ENCODE measurements at places on chromosomes 12 and 14.

DNA sequence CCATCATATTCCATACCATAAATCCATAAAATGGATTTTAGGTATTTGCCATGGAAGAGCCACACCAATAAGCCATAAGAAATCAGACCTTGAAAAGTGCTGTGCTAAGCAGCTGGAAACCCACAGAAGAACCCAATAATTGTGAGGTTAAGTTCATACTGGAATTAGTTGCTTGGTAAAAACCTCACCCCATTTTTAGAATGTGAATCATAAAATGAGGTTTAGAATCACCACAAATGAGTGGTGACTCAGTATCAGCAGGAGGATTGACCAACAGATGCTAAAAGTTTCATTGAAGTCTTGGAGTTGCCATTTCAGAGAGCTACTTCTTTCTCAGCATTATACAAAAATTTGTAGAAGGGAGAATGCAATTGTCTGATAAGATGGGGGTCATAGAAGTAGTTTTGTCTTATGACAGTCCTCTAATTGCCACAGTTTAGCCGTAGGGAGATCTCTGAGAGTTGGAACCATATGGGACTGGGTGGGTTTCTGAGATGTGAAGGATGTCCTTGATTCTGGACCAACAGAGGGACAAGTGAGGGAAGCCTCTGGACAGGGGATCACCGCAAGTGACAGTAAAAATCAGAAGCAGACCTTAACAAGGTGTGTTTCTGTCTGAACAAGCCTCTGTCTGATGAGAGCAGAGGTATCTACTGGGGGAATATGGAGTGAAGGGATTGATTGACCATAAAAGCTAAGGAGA lies 1.4 kb upstream of the STON2 start:
- no peak for DNase-seq

DNA sequence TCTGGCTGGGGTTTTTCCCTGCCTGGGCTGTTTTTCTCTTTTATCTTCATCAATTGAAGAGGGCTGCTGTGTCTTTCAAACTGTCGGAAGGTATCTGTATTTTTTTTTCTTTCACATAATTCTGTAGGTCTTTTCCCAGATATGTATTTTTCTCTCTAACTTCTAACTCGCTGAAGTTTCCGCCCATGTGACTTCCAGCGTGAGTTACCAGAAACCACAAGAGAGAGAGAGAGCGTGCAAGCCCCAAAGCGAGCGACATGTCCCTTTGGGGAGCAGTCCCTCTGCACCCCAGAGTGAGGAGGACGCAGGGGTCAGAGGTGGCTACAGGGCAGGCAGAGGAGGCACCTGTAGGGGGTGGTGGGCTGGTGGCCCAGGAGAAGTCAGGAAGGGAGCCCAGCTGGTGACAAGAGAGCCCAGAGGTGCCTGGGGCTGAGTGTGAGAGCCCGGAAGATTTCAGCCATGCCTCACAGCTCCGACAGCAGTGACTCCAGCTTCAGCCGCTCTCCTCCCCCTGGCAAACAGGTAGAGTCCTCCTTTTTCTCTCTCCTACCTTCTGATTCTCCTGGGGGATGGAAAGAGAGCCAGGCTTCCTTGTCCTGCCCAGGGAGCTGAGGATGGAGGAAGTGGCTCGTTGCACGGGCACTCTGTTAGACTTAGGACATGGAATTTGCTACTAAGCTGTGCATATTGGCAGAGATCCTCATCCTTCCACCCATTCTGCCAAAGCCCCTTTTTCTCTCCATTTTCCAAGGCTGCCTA lies at the start of gene BATF:
Gene BATF (plus strand): TSS at position 246 of the 759 bp plus-strand sequence. CDS start 214 bp downstream, at position 460.
- no peak for DNase-seq

- DNase-seq: no peak
These were observed 19.8 kb downstream of the KRT7 start for GRCh38 chr12:52252728-52253343.

DNA sequence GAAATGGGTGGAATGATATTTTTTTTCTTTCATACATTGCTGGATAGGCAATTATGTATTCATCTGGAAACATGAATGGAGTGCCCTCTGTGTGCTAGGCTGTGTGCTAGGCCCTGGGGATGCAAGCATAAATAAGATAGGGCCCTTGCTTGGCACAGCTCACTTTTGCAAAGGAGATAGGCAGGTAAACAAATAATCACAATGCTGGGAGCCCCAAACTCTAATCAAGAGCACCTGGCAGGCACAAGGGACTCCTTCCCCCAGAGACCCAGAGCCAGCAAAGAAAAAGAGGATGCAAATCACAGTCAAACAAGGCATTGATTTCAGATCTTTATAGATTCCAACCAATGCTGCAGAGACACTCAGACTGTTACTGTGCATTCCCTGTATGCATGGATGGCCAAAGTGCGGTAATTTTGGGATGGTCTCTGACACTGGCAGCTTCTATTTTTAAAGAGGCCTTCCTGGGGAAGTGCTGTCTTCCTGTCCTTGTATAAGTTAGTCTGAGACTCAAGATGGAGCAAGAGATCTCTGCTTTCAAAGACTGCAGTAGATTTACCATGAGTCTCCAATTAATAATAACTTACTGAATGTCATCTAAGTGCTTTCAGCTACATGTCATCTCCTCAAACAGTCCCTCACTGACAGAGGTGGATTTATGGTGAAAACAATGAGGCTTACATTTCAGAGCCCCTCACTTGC lies 45.1 kb upstream of the CPM start:
- DNase-seq: no peak

GRCh38 chr12:74317078-74317601 lies 220.5 kb upstream of the ATXN7L3B start:
- no peak for DNase-seq

DNA sequence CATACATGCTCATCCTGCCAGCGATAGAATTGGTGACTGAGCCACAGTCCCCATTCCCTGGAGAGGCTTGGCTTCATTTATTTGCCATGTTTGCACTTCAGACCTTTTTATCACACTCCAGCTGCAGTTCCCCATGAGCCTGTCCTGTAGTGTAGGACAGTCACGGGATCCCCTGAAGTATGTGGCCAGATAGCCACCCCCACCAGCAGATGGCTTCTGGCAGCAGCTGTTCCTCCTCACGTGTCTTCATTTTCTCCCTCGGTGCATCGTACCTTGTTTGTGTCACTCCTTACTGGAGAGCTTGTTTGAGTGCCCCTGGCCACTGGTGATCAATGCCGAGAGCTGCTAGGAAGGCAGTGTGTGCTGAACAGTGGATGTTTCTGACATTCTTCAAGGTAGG lies 40.2 kb downstream of the UBE3B start:
- peak; percentile 99 for DNase-seq

GRCh38 chr12:74903522-74903921 lies 306.1 kb downstream of the KCNC2 start:
- no peak for DNase-seq

DNA sequence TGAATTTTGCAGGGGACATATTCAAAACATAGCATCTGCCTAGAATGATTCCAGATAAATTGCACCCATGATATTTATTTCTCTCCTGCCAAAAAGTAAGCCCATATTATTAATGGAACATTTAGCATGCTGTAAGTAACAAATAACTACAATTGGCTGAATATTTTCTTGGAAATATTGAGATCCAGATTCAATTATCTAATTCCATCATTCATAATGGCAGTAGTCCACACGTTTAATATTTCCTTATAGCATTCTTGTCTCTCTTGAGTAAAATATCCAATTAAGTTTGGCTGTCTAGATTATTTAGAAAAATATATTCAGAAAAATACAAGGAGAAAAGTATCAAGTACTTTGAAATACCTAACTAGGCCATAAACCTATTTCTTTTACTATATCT lies 157.5 kb downstream of the FLRT2 start:
- DNase-seq: no peak

GRCh38 chr14:52918486-52918885 lies 32.4 kb downstream of the FERMT2 start:
- no peak for DNase-seq

DNA sequence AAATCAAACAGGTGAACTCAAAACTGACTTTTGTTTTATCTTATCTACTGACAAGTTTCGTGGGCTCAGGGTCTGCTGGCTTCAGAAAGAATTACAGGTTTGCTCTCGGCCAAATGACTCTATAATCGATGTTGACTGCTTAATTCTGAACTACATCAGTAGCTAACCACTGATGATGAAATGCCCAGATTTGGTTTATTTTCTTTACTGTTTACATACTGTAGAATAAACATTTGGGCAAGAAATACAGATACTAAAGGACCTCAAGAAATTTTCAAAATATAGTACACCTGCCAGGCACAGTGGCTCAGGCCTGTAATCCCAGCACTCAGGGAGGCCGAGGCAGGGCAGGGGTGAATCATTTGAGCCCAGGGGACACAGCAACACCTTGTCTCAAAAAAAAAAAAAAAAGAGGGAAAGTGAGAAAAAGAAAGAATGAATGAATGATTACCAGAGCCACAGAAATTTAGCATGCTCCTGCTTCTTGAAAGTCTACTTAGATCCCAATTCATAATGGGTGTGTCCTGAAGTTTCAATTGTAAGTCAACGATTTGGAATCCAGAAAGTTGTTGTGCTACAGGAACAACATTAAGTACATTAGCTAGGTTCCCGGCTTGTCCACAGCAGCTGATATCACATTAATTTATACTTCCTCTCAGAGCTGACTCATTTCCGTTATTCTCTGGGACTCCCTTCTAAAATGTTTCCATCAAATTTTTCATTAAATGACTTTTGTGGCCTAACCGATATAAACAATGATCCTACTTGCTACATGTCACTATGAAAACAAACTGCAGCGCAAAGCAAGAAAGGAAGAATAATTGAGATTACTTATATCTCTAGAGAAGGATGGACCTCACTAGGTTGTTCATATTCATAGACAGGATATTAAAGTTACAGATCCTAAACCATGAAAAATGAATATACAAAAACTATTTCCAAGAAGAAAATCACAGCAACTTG lies 134.3 kb downstream of the MED13L start:
- no peak for DNase-seq

DNA sequence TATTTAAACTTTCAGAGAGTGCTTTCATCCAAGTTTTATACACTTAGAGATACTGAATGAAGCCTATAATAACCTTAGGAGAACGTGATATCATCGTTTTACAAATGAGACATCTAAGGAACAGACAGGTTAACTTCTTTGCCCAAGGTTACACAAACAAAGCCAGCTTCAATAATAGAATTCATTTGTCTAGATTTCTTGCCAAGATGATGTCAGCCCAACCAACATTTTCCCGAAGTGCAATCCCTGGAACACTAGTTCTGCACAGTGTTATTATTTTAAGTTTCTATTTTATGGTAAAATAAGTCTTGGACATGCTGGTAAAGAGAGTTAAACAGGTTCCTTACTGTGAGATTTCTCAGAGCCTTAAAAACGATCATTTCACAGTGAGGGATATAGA lies 174.6 kb downstream of the SLC25A21 start:
- DNase-seq: no peak

- DNase-seq: no peak
These were observed 19.1 kb downstream of the TUNAR start for GRCh38 chr14:95895720-95896119.

DNA sequence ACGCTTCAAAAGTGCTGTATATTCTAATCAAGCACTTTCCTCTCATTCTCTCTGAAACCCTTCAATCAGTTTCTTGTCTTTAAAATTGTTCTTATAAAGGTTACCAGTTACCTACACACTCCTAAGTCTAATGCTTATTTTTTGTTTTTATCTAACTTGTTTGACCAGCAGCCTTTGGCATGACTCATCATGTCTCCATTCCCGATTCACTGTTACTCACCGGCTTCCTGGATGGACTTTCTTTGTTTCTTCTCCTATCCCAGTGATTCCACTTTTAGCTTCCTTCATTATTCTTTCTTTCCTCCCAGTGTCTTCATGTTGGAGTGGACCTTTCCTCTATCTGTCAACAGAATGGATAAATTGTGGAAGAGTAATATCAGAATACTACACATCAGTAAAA lies 368.6 kb upstream of the CCDC196 start:
- DNase-seq: no peak

DNA sequence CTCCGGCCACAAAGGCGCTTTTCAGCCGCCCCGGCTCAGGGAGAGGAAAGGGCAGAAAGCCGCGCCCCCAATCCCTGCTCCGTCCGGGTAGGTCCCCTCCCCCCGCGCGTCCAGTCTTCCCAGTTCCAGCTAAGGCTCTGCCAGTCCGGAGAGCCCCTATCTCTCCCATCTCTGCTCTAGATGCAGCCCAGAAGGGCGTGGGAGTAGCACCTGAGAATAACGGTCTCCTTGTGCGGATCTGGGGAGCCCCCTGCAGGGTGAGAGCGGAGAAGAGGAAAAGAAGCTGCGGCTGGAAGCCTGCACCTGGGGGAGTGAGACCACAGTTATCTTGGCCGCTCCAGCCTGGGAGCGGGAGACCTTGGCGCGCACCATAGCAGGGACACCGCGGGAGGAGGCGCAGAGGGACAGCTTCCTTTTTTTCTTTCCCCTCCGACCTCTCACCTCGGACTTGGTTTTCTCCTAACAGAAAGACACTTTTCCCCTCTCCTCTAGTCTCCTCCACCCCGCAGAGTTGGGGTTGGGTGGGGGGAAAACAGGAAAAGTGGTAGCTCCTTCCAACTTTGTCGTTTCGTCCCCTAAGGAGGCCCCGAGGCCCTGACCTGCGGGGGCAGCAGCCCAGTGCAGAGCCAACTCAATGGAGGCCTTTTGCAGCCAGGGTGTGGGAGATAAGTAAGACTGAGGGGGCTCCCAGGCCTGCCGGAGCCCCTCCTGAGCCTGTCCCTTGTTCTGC lies 2.4 kb downstream of the DHH start:
- no peak for DNase-seq

- DNase-seq: no peak
These were observed 4.9 kb downstream of the HRK start for GRCh38 chr12:116876151-116876869.

DNA sequence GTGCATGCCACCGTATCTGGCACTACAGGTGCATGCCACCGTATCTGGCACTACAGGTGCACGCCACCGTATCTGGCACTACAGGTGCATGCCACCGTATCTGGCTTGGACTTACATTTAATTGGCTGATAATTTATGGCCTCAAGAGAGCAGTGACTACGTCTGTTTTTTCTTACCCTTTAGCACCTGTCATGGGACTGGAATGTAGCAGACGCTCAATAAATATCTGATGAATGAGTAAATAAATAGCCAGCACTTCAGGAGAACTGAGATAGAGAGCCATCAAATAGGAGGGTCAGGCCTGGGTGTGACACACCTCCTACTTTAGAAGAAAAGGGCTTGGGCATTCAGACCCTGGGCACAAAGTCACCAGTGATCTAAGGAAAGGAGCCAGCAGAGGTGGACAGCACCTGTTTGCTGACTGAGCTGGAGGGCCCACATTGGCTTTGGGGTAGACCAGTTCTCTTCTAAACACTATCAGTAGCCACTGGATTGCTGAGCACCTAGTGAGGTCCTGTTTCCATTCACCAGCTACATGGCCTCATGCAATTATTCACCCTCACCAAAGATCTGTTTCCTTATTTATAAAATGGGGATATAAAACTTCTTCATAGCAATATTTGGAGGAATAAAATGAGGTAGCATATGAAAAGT lies 50.1 kb downstream of the RFX4 start:
- DNase-seq: no peak

DNA sequence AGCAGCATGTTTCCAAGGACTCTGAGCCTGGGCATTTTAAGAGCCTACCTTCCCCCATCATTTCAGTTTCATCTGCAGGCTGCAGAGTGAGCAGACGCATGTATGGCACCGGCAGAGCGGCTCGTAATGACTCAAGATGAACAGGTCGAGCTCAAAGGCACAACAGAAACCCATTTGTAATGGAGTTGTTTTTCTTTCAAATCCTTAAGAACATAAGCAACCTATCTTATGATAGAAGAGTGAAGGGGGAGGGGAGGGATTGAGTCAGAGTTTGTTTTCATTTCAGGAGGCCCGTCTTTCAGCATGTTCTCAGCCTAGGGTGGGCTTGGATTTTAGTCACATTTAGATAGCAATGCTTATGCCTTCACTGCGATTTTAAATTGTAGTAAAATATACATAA lies 54.9 kb upstream of the CISTR start:
- DNase-seq: no peak

Data from NCI-H187 treated with DMSO at 0.1 percent for 48 hours (cell line).